ENCODE measurements at places on chromosomes 7 and 10.

- DNase-seq, result no peak
Observed at GRCh38 chr7:66377045-66377444, 171.9 kb downstream of the TPST1 start.

DNA sequence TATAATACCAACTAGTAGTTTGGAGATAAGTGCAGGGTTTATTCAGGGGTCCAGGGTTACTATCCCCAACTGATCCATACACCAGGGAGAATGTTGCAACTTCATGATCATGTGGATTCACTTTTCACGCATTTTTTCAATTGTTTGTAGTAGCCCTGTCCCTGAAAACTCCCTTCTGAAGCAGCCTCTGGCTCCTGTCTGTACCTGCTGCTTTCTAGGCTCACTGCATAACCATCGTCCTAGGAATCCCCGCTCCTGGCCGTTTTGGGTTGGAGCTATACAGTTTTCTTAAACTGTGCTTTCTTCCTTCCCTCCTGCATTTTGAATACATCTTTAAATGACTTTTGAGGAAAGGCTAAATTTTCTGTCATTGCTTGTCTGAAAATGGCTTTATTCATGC, 154.1 kb downstream of the SDHAF3 start:
- no peak for DNase-seq

DNA sequence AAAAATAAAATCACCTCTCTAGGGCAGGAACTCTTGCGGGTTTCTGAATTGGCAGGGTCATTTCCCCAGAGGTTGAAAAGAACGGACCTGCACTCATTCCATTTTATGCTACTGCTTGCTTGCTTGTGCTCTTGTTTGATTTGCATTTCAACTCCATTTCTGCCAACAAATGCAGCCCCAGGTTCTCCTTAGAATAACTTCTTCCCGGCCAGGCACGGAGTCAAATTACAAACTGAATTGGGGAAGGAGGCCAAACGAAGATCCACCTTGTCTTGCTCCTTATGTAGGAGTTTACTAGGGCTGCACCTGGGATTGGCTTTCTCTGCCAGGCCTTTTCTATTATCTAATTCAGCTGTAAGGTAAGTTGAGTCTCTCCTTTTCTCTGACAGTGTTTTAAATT, 79.6 kb downstream of the HGF start:
- DNase-seq, result no peak

DNA sequence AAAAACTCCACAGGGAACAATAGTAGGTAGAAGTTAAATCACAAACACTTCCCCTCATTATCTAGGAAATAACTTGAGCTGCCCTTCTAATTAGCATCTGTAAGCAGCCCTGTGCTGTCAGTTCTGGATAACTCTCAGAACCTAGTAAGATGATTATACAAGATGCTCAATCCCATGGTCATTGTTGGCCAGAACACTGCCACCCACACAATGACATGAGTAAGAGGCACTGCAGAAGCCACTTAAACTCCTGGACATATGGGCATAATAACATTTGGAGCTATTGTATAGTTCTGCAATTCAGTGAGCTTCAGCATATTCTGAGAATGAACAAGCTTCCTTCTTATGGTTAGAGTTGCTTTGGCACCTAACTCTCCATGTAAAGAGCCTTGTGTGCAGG, 153.8 kb downstream of the PLPP4 start:
- DNase-seq, result no peak

DNA sequence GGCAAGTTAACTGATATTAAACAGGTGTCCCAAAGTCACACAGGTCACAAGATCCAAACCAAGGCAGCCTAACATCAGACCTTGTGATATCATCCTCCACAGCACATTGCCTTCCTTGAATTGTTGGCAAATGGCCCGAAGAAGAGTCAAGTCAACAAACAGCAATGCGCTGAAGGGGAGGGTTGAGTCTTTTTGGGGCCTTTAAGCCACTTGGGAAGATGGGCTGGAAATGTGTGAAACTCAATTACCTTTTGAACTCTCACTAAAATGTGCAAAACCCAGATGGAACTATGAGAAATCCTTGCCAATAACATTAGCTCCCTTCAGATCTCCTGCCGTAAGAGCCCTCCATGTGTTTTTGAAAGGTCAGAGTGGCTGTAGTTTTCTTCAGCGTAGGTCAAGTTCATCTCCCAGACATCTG, 47.9 kb upstream of the STK17A start:
- DNase-seq, result no peak

DNA sequence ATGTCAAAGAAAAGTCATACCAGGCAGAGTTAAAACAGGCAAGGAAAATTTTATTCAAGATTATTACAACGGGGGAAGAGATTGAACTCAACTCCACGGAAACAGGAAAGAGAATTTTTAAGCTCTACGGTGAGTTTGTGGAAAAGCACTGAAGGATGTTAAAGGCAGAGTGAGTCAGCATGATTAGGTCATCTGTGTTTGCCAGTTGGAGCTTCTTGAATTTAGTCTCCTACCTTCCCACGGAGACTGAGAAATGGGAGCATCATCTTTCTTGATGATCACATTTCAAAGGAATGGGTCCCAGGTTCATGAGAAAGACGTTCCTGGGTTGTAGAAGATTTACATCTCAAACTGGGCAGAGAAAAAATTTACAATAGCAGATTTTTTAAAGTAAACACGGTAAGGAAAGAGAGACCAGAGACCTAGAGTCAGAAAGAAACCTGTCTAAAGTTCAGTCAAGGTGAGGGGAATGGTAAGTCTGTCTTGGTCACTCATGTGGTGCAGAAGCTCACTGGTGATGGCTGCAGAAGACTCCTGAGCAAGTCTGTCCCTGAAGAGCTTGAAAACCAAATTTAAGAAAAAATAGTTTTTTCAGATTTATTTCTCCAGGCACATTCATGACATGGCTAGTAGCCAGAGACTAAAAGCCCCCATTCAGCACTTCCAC, 516.9 kb upstream of the LRRN3 start:
- no peak for DNase-seq

GRCh38 chr7:30421647-30422196, 56.9 kb downstream of the NOD1 start:
- DNase-seq, result no peak

DNA sequence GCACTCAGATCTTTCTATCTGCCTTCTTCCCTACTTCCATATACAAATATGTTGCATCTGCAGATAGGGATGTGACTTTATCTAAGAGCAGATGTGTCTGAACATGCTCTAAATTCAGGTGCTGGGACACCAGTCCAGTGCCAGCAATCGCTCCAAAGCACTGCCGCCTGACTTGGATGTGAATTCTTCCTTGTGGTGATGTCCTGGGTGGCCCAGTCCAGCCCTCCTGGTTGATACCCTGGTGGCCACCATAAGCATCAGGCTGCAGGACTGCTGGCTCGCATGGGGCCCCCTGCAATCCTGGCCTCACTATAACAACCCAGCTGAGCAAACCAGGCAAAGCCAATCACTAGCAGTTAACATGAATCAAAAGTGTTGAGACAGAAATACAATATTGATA, 149.2 kb upstream of the PDE1C start:
- DNase-seq, result no peak
